Trophoblast cell (in vitro differentiated cells and primary cell): ENCODE measurements at places on chromosomes 1 and 21.
A peak's percentile ranks its signal among the peaks of the same experiment; 100 is the strongest.

- DNase-seq: peak; percentile 69
Observed at GRCh38 chr1:21783679-21784603, 992 bp upstream of the USP48 start.

- DNase-seq: peak; percentile 52
Observed at GRCh38 chr1:1402072-1402900, 3.2 kb upstream of the CCNL2 start.

GRCh38 chr1:77313491-77313890 is 31.7 kb downstream of the AK5 start:
- peak; percentile 36 for DNase-seq

DNA sequence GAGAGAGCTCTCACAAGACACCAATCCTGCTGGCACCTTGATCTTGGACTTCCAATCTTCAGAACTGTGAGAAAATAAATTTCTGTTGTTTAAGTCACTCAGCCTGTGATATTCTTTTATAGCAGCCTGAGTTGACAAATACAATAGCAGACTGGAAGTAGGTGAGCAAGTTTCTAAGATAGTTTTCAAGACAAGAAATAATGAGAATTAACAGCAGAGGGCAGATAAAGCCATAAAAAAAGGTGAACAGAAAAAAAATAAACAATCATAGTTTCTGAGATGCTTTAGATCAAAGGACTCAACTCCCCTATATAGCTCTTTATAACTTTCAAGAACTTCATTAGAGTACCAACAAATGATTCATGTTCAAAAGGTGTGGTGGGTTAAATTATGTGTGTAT is 119.8 kb downstream of the PLPPR5 start:
- DNase-seq: no peak

DNA sequence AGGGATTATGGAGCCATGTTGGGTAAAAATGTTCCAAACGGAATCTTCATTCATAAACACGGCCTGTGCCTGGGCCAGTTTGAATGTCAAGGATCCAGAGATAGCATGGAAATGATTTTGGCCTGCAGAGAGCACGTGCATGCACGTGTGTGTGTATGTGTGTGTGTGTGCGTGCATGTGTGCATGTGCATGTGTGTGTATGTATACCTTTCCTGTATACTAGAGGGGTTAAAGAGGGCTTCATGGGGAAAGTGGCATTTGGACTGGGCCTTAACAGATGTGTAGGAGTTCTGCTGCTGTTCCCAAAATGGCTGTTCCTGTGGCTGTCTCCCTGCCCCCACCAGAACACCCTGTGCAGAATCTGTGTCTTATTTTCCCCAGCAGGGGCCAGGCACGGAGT is 21.7 kb downstream of the TTC39A start:
- no peak for DNase-seq

DNA sequence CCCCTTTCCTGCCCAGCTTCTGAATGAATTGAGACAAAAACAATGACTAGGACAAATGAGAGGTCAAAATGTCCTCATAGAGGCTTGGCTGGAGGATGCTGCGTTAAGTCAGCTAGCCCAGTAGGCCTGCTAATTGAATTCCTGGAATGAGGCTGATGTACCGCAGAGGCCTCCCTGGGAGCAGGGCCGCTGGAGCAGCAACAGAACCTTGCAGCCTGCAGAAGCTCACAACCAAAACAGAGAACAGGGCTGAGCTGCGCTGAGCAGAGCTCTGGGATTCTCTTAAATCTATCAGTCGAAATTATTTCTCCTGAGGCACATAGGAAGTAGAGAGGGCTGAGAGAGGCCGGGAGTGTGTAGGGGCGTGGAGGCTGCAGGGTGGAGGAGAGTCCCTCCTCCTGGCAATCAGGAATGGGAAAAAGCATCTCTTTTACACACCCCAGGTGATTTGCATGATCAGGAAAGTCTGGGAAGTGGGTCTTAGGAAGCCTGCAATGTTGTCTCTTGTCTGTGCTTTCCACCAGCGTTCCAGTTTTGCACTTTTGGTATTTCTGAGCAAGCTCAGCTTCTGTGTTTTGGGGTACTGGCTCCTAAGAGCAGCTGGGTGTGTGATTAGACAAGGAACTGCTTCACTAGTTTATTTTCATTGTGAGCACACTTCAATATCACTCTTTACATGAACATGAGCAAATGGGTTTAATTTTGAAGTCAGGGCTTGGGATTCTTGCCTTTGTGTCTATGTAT is 66.5 kb downstream of the RYR2 start:
- DNase-seq: no peak

- DNase-seq: no peak
Observed at GRCh38 chr1:209597499-209597898, 14.0 kb downstream of the CAMK1G start.

- peak; percentile 42 for DNase-seq
Observed at GRCh38 chr1:231508497-231508896, 20.0 kb upstream of the TSNAX start.

GRCh38 chr1:39326836-39327235 is 122.3 kb downstream of the MACF1 start:
- peak; percentile 13 for DNase-seq

- no peak for DNase-seq
Observed at GRCh38 chr1:232650845-232651244, 20.9 kb upstream of the SIPA1L2 start.

DNA sequence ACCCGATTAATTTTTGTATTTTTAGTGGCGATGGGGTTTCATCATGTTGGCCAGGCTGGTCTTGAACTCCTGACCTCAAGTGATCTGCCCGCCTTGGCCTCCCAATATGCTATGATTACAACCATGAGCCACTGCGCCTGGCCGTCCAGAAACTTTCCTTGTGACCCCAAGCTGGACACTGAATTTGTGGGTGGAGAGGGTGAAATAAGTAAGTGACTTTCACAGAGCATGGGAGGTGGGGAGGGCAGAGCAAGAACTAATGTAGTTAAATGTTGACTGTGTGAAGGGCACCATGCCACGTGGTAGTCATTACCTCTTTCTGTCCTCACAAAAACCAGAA is 2.7 kb upstream of the UTP11 start:
- no peak for DNase-seq

DNA sequence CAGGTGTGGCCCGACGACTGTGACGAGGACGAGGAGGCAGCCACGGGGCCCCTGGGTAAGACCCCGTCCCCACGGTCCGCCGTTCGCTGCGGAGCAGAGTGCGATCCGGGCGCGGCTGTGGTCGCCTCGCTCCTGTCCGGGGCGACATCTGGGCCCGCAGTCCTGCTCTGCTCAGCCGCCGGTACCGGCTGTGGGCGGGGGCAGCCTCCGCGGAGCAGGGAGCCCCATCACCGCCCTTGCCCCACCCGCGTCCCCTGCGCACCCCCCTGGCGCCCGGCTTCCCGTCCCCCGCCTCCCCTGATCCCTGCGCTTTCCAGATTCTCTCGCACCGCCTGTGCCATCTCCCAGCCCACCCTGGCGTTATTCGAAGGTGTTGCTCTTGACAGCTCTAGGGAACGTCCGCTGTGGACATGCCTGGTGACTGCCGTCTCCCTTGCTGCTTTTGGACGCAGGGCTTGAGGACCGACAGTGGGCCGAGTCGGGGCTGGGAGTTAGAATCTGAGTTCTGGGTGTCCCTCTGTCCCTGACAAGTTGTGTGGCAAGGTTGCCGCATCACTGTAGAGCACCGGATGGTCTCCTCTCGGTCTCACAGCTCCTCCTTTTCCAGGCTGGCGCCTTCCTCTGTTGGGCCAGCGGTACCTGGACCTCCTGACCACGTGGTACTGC is 596 bp downstream of the TOR3A start:
- peak; percentile 38 for DNase-seq

- peak; percentile 64 for DNase-seq
Observed at GRCh38 chr1:86741947-86742572, 37.7 kb downstream of the SH3GLB1 start.

DNA sequence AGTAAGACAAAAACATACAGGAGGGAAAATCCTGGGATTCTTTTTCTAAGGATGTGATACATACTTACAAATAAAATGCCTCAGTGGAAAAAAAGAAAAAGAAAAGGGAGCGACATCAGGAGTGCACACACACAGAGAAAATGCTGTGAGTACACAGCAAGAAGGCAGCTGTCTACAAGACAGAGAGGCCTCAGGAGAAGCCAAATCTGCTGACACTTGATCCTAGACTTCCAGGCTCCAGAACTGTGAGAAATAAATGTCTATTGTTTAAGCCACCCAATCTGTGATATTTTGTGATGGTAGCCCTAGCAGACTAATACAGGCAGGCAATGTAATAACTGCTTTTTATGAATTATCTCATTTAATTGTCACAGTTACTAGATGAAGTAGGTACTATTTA is 17.0 kb upstream of the TRIM45 start:
- DNase-seq: no peak

DNA sequence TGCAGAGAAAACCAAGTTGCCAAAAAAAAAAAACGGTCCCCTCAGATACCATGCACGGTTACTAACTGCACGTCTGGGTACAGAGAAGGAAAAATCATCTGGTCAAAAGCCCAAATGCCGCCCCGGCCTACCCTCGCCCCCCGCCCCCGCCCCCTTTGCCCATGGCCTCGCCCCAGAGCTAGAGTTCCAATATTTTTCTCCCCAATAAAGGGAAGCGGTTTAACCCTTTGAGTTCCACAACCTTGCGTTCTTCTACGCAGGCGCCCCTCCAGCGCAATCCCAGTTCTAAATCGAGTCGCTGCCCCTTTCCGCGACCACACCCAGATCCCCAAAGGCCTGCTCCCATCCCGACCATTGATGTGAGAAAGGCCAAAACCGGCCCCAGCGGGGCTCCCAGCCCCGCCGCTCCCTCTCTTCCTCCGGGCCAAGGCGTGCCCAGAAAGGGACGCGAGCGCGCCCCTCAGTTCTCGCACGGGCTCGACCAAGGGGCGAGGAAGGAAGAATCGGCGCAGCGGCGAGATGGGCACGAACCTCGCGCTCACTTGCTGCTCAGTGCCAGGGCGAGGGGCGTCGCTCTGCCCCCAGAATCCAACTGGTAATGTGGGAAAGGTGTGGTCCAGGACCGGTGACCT is 797 bp downstream of the WDR47 start:
- no peak for DNase-seq

GRCh38 chr21:33268393-33268736 is 2.2 kb downstream of the IL10RB start:
- DNase-seq: peak; percentile 89

GRCh38 chr1:171784784-171785183 is 3.3 kb downstream of the METTL13 start:
- DNase-seq: no peak

DNA sequence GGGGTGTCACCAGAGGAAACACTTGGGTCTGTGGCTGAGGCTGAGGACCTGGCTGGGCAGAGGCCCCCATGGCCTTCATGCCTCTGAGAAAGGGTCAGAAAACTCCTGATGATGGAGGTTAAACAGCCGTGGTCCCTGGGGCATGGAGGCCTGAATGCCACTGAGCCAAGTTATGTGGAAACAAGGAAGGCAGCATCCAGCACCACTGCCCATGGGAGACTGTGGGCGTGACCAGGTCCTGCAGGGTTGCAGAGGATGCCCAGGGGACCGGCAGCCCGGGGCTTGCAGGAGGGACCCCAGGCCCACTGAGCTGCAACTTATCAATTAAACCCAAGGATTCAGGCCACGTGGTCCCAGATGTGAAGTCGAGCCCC is 18.9 kb upstream of the COL6A2 start:
- DNase-seq: no peak

DNA sequence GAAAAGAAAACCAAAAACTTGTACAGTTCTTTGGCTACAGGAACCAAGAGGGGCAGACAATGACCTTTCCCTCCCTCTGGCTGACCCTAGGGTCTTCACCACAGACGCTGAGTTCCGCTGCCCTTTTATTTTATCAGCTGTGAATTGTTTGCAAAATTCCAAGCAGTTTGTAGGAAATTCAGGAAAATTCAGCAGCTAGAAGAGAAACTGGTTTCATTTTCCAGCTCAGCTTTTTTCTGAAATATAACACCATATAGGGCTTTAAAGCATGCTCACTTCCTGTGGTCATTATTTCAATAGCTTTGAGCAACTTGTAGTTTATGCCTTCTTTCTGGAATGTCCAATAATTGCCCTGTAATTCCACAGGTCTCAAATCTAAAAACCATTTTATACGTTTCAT is 5.5 kb upstream of the PIK3R3 start:
- DNase-seq: no peak

DNA sequence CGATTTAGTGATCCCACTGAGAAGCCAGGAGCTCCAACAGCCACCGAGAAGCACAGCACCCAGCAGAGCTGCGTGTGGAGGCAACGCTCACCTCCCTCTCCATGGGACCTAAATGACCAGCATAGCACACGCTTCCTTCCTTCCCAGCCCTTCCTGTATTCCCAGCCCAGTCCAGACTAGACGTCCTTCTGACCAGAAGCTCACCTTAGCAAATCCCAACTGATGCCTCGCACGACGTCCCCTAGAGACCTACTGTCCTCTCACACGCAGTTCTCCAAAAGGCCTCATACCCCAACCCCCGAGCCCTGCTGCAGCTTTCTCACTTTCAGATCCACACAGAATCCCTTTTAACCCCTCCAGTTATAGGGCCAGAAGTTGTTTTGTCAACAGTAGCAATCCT is 132.4 kb downstream of the SLC45A1 start:
- DNase-seq: no peak

DNA sequence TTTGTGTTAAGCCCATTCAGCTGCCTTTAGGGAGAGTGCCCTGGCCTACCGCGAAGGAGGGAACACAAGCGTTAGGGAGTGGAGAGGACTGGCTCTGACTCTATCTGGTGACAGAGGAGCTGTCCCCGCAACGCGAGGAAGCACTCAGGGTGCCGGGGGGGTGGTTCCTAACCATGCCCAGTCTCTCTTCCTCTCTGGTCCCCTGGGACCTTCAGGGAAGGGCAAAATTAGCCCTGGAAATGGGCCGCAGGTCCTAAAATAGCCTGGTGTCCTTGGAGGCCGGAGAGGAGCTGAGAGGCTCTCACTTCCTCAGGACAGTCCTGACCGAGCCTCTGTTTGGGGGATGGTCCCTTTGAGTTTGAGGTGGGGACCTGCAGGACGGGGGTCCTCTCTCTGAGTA is 5.8 kb downstream of the SLC45A1 start:
- no peak for DNase-seq

DNA sequence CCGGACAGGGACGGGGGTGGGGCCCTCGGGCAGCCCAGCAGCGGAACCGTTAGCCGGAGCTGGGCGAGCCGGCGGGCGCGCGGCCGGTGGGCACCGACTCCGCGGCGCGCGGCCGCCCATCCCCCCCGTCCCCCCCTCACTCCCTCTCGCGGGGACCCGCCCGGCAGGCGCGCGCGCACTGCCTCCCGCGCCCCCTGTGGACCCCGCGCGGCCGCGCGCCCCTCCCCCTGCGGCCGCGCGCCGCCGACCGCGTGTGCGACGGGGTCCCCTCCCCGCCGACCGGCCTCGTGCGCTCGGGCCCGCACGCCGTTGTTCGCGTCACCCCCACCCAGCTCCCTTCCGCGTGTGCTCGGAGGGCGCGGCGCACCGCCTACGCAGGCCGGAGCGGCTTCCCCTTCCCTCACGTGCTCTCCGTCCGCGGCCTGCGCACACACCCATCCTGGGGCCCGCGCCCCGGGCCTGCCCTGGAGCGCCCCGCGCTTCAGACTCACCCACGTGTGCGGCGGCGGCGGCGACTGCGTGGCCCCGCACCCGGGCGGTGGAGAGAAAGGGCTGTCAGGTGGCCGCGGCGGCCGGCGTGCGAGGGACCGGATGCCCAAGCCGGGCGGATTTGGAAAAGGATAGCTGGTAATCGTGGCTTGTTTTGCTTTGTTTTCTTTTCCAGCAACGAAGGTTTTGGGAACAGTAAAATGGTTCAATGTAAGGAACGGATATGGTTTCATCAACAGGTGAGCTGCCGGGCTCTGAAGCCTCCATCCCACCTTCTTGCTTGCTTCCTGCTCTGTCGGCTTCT is 717 bp downstream of the YBX1 start:
- peak; percentile 70 for DNase-seq
